Activated naive CD8-positive, alpha-beta T cell treated with anti-CD3 and anti-CD28 coated beads, Interleukin-2, amount 50 U/mL, for 16 hours (primary cell): ENCODE measurements at places on chromosomes 11 and 22.

DNA sequence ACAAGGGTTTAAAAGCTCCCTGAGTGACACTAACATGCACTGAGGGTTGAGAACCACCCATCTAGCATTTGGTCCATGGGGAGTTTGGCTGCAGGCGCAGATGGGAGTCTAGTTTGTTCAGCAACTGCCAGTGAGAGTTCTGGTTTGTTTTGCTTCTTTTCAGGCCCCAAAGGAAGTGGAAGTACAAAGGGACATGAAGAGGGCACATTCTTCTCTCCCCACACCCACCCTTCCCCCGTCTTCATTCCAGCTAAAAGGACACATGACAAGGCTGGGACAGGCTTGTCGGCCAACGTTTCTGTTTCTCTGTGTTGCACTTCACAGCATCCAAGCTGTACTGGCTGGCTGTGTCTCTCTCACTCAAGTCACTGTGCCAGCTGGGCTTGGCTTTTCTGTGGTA, 8.2 kb upstream of the ENDOD1 start:
- DNase-seq = no peak

DNA sequence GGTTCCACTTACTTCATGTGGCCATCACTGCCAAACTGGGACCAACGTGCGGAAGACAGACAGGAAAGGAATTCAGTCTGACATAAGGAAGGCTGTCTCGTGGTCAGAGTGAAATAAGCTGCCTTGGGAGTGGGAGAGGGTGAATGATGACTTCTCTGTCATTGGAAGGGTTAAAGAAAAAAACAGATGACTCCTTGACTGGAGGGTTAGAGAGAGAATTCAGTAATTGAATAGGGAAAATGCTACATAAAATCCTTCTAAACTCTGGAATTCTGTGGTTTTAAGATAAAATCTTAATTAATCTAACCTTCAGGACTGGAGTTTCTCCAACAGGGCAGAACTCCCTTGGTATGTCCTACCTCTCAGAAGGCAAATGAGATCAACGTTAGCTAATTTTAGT, 33.8 kb downstream of the RAB30 start:
- DNase-seq = no peak

GRCh38 chr22:38401336-38402084, 53.5 kb downstream of the KCNJ4 start:
- DNase-seq = no peak

DNA sequence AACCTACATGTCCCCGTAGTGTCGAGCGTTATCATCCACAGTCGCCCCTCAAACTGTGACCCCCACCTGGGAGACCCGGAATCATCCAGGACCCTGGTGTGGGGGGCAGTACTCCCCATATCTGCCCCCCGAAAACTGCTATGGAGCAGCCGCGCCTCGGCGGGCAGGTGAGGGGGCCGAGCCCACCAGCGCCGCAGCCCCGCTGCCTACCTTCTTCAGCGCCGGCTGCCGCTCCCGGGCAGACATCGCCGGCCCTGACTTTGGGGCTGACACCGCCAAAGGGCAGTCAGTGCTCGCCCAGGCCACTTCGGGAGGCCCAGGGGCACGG, 825 bp downstream of the ARHGAP20 start:
- DNase-seq = no peak

GRCh38 chr22:28015676-28016601, 96.9 kb upstream of the PITPNB start:
- DNase-seq = no peak

DNA sequence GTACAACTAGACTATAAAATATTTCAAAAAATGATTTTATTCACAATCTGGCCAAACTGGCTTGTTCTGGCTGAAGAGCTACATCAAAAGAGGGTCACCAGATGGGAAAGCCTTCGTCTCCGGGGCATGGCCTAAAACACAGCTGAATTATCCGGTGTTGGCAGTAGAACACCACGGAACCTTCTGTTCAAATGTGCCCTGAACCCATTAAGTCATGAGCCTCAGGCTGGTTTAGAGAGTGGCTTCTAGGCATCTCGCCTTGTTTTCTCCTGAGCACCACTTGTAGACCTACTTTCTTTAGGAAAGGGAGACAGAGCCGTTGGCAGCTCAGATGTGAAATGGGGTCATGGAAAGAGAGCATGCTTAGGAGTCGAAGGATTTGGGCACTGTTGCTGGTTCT, 890.2 kb downstream of the NTM start:
- DNase-seq = no peak

GRCh38 chr11:120709808-120710207, 198.3 kb downstream of the GRIK4 start:
- no peak for DNase-seq

DNA sequence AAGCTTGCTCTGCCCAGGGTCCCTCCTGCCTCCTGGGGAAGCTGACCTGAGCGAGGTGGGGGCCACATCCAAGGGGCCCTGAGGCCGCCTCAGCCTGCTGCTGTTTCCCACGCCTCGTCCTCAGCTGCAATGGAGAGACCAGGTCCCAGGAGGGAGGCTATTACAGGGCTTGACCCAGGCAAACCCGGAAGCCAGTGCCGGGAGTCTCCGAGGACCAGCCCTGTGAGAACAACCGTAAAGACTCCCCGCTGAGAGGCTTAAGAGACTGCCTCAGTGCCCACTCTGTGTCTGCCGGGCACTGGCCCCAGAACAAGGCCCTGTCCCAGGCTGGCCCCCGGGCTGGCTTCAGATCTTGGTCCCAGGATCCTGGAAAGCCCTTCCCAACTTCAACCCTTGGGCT, 124.3 kb upstream of the FGF3 start:
- DNase-seq = no peak

- DNase-seq = no peak
Measured at GRCh38 chr11:32310214-32310601, 125.1 kb downstream of the WT1 start.

DNA sequence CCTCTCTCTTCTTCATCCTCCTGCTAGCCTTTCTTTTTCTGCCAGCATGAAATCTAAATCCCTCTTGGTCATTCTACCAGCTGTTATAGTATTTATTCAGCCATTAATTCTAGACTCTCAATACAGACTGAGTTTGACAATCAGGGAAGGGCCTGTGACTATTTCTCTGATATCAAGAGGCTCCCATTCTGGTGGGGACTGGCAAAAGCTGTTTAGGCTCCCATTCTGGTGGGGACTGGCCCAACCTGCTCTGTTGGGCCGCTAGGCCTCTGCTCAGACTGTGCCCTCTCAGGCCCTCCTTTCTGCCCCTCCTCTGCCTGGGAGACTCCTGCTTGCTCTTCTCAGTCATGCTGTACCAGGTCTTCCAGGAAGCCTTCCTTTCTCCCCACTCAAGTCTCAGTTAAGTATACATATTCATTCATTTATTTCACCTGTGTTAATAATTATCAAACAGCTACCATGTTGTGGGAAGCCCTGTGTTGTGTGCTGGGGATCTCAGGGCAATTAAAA, 323.7 kb upstream of the NARS2 start:
- DNase-seq = no peak

- DNase-seq = no peak
Measured at GRCh38 chr11:56624661-56625110, 10.0 kb upstream of the OR5M1 start.

DNA sequence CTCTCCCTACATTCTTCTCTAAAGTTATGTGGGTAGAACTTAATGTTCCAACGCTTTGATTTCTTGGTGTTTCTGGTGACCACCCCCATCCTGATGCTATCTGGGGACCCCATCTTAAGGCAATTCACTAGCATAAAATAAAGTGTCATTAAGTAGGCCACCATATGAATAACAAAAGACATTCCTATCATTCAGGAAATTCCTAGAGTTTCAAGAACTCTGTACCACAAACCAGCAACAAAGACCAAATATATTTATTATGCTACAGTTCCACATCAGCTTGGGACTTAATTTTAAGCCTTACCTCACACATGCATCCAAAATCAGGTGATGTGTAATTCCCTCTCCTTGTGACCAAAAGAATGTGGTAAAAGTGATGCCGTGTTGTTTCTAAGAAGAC, 254.6 kb upstream of the LRRC4C start:
- no peak for DNase-seq

GRCh38 chr22:21640810-21641209, 1.3 kb upstream of the SDF2L1 start:
- no peak for DNase-seq

DNA sequence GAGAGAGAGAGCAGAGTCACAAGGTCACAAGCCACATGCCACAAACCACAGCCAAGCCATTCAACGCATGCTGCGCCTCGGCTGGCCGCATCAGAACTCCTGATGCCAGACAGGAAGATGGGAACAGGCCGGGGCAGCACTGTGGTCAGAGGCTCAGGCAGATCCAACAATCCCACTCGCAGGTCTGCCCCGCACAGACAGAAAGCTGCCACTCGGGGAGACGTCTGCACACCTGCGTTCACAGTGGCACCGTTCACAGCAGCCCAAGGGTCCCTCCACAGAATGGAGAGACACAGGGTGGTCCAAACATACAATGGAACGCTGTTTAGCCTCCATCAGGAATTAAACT, 408.8 kb downstream of the CTTN start:
- DNase-seq = no peak

GRCh38 chr11:86978247-86978646, 23.1 kb upstream of the FZD4 start:
- DNase-seq = no peak

DNA sequence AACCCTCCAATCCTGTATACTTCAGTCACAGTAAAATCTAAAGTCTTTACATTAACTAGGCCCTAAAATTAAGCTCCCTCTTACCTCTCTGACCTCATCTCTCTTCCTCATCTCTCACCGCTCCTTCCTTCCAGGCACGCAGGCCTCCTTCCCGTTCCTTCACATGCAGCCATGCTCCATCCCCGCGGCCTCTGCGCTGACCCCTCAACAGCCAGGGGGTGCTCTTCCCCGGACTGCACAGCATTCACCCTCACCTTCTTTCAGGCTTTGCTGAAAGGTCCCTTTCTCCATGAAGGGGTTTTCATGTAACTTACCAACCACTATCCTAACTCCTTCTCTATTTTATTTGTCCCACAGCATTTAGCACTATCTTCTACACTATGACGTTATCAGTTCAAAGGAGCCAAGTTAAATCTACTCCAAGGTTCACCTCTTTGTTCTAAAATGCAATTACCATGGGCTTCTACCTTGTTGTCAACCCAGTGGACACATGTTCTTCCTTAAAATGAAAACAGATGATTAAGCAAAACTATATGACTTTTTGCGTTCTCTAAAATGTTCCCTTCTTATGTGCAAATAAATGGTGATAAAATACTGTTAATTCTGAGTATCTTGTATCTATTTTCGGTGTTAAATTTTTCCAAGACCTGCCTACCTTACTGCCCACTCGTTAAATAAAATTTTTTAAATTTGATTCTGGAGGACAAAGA, 57.8 kb upstream of the APOA1 start:
- DNase-seq = no peak

DNA sequence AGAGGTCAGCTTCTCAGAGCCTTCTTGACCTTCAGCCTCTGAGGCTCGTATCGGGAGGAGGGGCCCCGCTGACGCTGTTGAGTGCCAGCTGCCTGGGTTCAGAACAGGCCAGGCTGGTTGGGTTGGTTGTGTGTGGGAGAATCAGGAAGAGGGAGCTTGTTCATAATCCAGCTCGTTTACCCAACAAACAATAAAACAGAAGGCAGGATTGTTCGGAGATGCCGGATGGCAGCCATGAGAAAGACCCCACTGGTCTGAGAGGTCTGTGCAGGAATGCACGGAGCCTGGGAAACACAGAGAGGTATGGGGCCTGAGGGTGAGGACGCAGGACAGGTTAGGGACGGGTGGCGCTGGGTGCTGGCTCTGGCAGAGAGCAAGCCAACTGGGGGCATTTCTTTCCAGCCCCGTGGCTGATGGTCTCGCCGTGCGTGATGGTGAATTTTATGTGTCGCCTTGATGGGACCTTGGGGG, 31.6 kb upstream of the SHANK2 start:
- DNase-seq = no peak

DNA sequence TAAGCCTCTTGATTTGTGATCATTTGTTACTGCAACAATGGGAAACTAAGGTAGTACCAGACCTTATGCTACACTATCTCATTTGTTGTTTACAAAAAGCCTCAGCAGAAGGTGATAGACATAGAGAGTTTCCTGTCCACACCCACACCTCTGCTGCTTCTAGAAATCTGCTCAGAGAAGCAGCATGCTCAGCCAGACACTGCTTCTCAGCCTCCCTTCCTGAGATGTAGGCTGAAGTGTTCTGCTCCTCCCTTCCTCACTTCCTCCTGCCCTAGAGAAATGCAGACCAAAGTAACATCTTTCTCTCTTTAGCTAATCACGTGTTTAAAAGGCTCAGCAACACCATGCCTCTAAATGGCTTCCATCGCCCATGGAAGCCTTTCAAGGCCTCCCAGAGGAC, 88.4 kb downstream of the SLC1A2 start:
- DNase-seq = no peak

DNA sequence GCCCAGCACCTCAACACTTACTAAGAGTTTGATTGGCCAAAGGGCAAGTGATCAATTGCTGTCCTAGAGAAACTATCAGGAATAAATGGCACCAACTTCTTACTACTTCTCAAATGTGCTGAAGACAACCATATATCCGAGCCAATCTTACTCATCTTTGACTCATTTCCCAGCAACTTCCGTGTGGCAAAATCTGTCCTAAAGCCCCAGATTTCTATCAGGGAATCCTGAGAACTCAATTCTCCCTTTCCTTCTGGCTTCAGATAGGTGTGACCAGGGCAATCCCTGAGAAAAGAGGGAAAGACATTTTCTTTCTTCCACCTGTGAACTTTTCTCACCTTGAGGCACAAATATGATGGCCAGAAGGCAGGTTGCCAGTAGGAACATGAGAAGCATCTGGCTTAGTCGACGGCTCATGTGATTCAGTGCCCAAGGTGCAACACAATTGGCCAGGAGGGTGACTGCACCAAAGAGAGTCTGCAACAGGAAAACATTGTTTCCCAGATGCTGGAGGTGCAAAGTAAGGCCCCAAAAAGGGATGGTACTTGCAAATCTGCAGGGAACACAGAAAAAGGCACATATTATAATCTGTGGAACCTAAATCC, 21.8 kb upstream of the SLC22A24 start:
- no peak for DNase-seq

GRCh38 chr11:73950869-73951710, at the start of gene DNAJB13:
DNAJB13 (plus strand) TSS chr11:73951026; CDS start chr11:73951070, 44 bp downstream.
- DNase-seq = no peak

GRCh38 chr11:111310088-111310487, 11.7 kb downstream of the POU2AF3 start:
- DNase-seq = no peak

DNA sequence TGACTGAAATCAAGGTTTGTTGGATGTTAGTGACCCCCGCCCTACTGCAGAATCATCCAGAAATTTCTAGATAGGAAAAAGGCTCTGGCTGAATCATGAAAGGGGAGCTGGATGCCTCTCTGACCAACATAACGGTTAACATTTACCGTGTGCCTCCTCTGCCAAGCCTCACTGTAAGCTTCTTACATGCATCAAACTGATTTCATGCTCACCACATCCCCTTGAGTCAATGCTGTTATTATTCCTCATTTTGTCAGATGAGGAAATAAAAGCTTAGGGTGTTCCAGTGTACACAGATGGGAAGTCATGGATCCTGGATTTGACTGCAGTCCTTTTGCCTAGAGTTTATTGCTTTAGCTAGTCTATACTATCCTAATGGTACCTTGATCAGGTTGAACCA, 5.9 kb upstream of the HMOX1 start:
- DNase-seq = no peak
